ENCODE measurements at places on chromosomes 6 and 20.

- DNase-seq, result no peak
Observed at GRCh38 chr20:16580147-16580546, 6.9 kb upstream of the KIF16B start.

GRCh38 chr6:160116411-160116810 lies 5.2 kb upstream of the SLC22A1 start:
- DNase-seq, result no peak

GRCh38 chr20:4062721-4063606 lies 47.6 kb upstream of the RNF24 start:
- no peak for DNase-seq

DNA sequence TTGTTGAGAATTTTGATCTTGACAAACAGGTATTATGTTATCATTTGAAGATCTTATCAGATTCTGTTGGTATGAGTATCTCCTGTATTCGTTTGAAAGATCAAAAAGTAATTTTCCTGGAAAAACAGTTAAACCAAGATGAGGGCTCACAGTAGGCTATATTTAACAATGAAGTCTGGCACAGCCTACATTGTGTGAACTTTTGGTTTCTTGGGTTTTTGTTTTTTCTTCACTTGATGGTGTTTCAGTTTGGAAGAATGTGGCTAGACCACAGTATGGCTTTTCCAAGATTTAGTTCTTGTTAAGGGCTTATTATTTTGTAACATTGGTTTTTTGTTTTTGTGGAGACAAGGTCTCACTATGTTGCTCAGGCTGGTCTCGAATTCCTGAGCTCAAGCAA lies 306.4 kb downstream of the CDKAL1 start:
- no peak for DNase-seq

GRCh38 chr20:8002056-8002455 lies 17.5 kb downstream of the TMX4 start:
- no peak for DNase-seq
